GM23248 (cell line): ENCODE measurements at places on chromosomes 5 and 9. TPM values are rescaled to one million over a fixed set of nuclear protein-coding genes. Genes with fewer than 3 reads are reported as not detected.

- peak; percentile 76 for DNase-seq
Measured at GRCh38 chr9:86713470-86713869, 233.8 kb downstream of the GAS1 start.

GRCh38 chr9:124503713-124504529, 3.3 kb downstream of the NR5A1 start:
- peak; percentile 32 for DNase-seq

DNA sequence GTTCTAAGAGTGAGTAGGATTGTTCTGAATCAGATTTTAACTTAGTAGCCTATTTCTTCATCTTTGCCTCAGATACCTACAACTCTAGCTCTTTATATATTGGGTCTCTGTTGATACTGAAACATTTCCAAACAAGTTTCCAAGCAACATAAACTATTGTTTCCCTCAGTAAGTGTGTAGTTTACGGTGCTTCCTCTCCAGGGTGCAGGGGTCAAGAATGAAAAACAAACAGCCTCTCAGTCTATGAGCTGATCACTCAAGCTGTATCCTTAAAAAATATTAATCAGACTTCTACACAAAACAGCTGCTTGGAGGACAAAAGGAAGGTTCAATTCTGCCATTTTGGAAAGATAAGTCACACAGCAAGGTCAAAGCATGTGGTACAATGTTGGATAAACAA, 75.0 kb downstream of the ADAMTS12 start:
- DNase-seq: no peak

DNA sequence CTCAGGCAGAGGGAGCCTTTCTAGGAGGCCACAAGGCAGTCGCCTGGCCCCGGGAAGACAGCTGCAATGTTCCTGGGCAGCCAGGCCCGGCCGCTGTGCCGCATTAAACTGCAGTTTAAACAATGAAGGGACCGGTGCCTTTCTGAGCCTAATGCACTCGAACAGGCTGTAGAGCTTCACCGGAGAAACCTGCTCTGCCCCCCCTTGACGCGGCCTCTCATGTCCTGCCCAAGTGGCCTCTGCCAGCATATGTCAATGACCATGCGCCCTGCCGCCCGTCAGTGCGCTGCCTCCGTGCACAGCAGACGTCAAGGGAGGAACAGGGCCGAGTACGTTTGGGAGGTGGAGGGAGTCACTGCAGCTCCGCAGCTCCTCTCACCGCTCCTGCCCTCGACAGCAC, 38.4 kb upstream of the BARHL1 start:
- DNase-seq: no peak

GRCh38 chr9:25254051-25254450, 424.2 kb downstream of the TUSC1 start:
- DNase-seq: no peak

- peak; percentile 17 for DNase-seq
Measured at GRCh38 chr5:180172447-180173197, 36.4 kb downstream of the RASGEF1C start.

DNA sequence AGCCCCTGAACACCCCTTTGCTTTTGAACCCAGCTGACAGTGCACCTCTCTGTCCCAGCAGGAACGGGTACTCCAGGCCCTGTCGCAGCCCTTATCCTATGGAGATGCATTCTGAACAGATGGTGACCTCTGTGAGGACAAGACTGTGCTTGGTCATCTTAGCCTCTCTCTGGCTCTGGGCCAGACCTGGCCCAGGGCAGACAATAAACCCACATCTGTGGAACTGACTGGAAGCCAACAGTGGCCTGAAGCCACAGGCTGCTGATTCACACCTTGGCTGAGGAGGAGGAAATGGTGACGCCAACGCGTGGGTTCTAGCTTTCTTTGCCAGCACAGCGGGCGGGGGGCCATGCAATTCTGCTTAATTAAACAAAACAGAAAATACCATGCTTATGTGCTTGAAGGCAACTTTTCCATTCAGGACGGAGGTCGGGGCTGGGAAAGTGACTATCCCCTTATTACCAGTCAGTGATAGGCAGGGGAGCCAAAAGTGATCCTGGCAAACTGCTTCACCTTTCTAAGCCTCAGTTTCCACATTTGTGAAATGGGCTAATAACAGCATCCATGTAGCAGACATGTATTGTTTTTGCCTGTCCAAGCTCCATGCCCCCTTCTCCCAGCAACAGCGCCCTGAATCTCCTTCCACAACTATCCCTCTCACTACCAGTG, 10.8 kb downstream of the SH3PXD2B start:
- peak; percentile 97 for DNase-seq

GRCh38 chr5:173878224-173878967, 9.8 kb upstream of the CPEB4 start:
- no peak for DNase-seq

DNA sequence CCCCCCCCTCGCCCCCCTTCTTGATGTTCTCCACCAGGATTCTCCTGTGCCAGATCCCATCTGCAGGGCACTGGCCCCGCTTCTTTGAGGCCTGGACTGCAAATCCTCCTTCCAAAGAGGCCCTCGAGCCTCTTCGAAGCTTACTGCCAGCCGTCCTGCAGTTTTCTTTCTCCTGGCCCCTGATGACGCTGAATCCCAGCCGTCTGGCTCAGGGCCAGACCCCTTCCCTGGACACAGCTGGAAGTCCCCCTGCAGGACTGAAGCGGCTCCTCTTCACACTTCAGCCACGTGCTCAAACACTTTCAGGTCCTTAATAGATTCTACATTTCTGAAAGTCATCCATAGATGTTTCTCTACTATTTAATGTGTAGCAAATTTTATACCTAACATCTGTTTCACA, 121.5 kb downstream of the EHMT1 start:
- peak; percentile 37 for DNase-seq

DNA sequence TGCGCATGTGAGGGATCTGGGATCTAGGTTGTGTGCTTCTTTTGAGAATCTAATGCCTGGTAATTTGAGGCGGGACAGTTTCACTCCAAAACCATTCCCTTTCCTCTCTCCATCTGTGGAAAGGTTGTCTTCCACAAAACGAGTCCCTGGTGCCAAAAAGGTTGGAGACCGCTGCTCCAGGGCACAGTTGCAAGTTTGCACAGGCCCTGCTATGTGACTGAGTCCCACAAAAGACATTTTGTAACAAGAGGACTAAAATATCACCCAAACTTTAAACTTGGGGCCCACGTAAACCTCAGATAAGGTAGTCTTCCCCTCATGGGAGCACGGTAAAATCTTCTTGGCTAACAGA, 5.8 kb upstream of the ZNF367 start:
- DNase-seq: no peak

DNA sequence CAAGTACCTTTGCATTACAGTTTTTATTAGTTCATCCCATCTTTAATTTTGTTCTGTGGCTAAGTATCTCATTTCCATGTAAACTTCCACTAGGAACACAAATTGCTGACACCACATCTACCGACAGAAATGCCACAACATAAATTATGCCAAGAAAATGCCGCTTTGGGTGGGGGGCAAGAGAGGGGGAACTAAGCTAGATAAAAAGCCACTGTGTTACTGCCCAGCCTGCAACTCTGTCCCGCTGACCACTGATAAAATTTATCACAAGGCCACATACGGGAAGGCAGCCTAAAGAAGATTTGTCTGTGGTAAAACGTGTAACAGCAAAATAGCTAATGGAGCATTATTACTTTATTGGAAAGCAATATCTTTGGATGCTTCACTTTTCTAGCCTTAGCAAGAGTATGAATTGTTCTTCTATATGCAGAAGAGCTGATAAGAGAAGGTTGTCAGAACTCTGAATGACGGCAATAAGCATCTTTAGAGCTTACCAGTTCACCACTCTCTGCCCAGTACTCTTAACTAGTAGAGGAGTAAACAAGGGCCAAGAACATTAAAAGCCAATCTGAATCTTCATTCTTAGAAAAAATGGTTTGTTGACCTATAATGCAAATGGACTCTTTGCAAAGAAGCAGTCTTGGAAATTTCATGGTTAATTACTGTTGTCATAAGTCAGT, 172.2 kb upstream of the MEF2C start:
- no peak for DNase-seq

GRCh38 chr9:129906298-129906697, 71.0 kb downstream of the USP20 start:
- DNase-seq: no peak

GRCh38 chr5:10756549-10756948, 4.5 kb downstream of the DAP start:
- peak; percentile 81 for DNase-seq

DNA sequence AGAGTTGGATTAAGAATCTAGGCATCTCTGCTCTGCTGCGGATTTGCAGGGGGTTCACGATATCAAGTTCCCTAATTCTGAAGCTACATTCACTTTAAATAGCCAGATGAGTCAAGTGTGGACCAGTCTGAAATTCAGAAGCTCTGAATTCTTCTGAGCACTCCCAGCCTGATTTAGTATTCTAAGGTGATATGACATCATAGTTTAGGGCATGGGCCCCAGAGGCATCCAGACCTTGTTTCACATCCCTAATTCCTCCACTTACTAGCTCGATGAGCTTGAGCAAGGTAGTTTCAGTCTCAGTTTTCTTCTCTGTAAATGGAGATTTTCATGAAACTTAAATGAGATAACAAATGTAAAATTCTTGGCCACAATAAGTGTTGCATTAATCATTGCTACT, 65.2 kb downstream of the TMEM167A start:
- no peak for DNase-seq

DNA sequence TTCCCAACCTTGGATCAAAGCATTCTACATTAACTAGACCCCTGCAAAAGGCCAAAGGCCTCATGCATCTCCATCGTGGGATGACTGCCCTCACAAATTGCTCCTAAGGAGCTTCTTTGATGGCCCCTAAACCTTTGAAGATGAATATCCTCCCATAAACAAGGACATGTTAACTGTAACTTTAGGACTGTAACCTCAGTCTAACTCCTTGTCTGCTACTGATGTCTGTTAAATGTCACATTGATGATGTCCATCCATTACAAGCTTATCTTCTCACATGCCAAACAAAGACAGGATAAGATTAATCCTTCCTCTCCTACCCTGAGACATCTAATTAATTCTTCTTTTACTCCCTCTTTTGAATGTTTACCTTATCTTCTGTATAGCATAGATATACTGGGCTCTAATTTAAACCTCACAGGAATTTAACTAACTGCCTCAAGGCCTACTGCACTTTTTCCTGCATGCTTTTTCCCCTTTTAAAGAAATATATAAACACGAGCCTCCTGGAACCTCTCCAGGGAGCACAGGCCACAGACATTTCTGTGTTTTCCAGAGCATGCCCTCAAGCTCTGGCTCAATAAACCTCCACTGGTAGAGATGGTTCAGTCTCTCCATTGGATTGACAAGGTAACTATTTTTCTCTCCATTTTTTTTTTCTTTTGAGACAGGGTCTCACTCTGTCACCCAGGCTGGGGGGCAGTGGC, 90.6 kb upstream of the SLC25A48 start:
- no peak for DNase-seq

DNA sequence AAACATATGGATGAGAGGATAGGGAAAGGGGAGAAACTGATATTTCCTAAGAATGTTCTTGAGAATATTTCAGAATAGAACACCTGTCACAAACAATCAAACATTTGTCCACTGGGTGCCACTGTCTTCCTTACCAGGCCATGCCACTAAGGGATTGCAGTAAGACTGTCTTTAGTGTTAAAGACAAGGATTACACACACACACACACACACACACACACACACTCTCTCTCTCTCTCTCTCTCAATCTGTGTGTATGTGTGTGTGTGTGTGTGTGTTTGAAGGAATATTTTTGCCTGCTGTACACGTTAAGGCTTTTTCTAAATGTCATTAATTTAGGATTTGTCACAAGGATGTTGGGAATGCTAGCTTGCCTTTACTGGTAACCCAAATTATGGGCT, 54.4 kb downstream of the CCDC192 start:
- peak; percentile 66 for DNase-seq

GRCh38 chr5:1182633-1183423, 18.6 kb upstream of the SLC6A19 start:
- DNase-seq: no peak

GRCh38 chr9:104860263-104860662, 67.7 kb downstream of the ABCA1 start:
- DNase-seq: peak; percentile 43

GRCh38 chr5:125162714-125163113, 416.3 kb upstream of the ZNF608 start:
- no peak for DNase-seq

GRCh38 chr5:14417276-14417730, 164.3 kb upstream of the OTULINL start:
- DNase-seq: peak; percentile 63

- DNase-seq: no peak
Measured at GRCh38 chr9:7489036-7489435, 310.5 kb downstream of the DMAC1 start.

DNA sequence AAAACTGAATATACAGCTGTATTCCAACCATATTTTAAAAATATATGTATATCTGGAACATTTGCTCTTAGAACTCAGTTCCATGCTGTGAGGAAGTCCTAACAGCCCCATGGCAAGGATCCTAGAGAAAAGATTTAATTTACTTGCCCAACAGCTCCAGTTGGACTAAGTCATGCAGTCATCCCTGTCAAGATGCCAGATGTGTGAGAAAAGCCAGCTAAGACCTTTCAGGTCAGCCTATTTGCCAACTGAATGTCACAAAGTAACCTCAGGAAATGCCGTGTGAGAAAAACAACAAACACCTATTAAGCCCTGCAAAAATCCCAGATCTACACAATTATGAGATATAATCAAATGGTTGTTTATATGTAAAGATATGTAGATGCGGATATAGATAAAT, 416.3 kb downstream of the NR2F1-AS1 start:
- DNase-seq: peak; percentile 93

DNA sequence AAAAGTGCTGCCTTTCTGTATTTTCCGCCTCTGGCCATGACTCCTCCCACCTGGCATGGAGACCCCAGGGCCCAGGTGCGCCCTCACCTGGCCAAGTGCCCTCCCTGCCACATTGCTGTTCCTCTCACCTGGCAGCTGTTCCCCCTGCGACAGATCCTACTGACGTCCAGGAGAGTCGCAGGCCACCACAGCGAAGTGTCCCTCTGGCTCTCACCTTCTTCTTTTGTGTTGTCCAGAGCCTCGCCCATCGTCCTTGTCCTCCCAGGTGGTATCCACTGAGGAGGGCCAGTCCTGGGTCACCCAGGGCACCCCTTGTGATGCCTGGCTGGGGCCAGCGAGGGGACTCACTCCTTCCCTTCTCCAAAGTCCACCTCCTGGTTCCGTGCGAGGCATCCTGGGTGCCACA, 2.6 kb downstream of the NKD2 start:
- DNase-seq: no peak

GRCh38 chr5:36593867-36594266, 12.5 kb upstream of the SLC1A3 start:
- no peak for DNase-seq

The CARD6 gene
- 7.1 and 7.5 TPM in 2 replicates for total RNA-seq

The ADRA1B gene
- 0.32 and 0.63 TPM in 2 replicates for total RNA-seq

The KIF4B gene
- not detected in 2 replicates for total RNA-seq

The CDC26 gene
- 15.9 and 21.6 TPM in 2 replicates for total RNA-seq

The ORM2 gene
- total RNA-seq: not detected in 2 replicates
